Peyer's patch (tissue), 4 donors: ENCODE measurements at places on chromosomes 4 and X.

- H3K27me3 ChIP-seq = no peaks in the 10 kb centered on the region
- H3K36me3 ChIP-seq = no peaks in the 10 kb centered on the region
- DNase-seq = no peak
- H3K27ac ChIP-seq = no peak overlapping the region
- no peaks in the 10 kb centered on the region for H3K4me1 ChIP-seq
These were observed 8.5 kb downstream of the SRP72 start for GRCh38 chr4:56475917-56476316.

GRCh38 chr4:163747886-163748285 is 253.4 kb downstream of the TMA16 start:
- no peaks in the 10 kb centered on the region for H3K27me3 ChIP-seq
- no peak for DNase-seq
- H3K4me1 ChIP-seq = no peaks in the 10 kb centered on the region

DNA sequence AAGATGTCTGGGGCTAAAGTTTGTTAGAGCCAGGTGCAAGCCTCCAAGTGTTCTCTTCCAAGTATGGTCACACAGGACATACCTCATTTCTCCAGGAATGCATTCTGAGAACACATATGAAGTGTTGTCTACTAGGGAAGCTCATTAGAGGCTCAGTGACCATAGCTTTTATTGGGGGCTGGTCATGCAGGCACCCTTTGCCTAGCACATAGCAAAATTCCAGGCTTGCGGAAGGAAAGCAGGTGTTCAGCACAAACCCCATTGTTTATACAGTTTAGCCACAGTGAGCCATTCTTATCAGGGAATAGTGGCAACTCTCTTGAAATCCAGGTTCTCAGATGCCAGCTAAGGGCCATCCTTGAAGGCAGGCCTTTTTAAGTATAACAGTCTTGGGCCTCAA is 339.4 kb upstream of the ZCCHC13 start:
- no peaks in the 10 kb centered on the region for H3K36me3 ChIP-seq
- no peak overlapping the region for H3K4me3 ChIP-seq
- H3K4me1 ChIP-seq = no peaks in the 10 kb centered on the region
- DNase-seq = no peak
- H3K27ac ChIP-seq = no peak overlapping the region

GRCh38 chrX:95995583-95995982 is 689.1 kb upstream of the DIAPH2 start:
- H3K27ac ChIP-seq = no peak overlapping the region
- no peak overlapping the region for H3K4me3 ChIP-seq
- DNase-seq = no peak
- H3K27me3 ChIP-seq = no peaks in the 10 kb centered on the region
- H3K4me1 ChIP-seq = no peaks in the 10 kb centered on the region

DNA sequence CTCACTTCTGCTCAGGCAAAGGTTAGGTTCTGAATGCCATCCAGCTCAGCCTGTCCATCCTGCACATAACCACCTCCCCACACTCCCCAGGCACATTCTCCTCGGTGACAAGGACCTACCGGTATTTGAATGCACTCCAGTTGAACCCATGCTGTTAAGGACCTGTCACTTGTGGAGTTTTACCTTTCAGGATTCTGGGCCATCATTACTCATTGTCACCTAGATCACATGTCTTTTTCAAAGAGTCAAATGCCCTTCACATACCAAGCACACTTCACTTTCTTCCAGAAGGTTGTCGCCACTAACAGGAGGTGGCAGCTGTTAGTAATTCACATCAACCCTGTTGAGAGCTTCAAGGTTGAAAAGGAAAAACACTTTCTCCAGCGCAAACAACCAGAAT is 218.3 kb downstream of the SOWAHB start:
- no peak for DNase-seq
- no peak overlapping the region for H3K4me3 ChIP-seq
- no peaks in the 10 kb centered on the region for H3K4me1 ChIP-seq
- H3K27me3 ChIP-seq = no peaks in the 10 kb centered on the region

- no peak overlapping the region for H3K4me3 ChIP-seq
- H3K36me3 ChIP-seq = no peaks in the 10 kb centered on the region
- DNase-seq = no peak
- H3K4me1 ChIP-seq = no peaks in the 10 kb centered on the region
These were observed 156.0 kb downstream of the SH3KBP1 start for GRCh38 chrX:19731307-19731820.

DNA sequence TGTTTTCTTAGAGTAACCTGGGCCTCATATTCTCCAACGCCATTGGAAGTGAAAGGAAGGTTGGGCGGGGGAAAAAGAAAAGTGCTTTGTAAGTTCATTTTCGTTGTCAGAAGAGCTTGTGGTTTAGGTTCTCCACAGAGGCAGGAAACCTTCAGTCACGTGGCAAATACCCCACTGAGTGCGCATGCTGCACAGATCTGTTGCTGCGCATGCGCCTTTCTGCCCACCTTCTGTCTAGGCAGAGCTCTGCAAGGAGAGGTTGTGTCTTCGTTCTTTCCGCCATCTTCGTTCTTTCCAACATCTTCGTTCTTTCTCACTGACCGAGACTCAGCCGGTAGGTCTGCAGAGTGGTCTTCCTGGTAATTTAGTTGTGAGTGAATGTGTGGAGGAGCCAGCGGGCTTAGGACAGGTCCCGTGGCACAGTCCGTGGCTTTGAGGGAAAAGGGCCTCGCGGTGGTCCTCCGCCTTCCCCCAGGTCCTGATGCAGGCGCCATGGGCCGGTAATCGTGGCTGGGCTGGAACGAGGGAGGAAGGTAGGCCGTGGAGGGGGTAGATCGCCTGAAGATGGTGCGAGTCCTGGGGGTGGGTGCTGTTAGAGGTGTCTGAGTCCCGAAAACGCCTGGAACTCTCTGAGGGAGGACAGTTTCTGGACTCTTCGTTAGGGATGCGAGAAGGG is at the start of gene PAGE5:
Gene PAGE5, plus strand, starts transcription at position 228 of the 676 bp plus-strand sequence. CDS start 1,037 bp downstream, outside the sequence.
- no peaks in the 10 kb centered on the region for H3K36me3 ChIP-seq
- no peak within 1 kb of the TSS for H3K27ac ChIP-seq
- H3K4me1 ChIP-seq = no peaks in the 10 kb centered on the region
- DNase-seq = no peak
- H3K27me3 ChIP-seq = no peaks in the 10 kb centered on the region

GRCh38 chr4:19386786-19387185 is 864.9 kb upstream of the SLIT2 start:
- no peak overlapping the region for H3K4me3 ChIP-seq
- H3K4me1 ChIP-seq = no peaks in the 10 kb centered on the region
- no peak overlapping the region for H3K27ac ChIP-seq
- no peak for DNase-seq
- no peaks in the 10 kb centered on the region for H3K27me3 ChIP-seq

DNA sequence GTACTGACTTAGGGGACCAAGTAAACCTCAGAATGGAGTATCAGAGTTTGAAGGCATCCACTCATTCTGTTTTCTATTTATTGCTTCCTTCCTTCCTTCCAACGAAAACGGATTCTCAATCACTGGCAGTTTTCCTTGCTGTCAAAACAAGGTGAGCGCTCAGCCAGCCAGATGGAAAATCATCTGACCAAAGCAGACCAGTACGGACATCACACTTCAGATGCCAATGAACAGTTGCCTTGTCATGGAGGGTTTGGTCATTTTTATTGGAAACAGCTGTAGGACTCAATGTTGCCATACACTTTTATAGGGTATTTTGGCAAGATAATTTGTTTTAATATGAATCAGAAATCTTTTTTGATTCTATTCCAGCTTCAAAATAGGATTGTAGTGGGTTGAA is 16.6 kb downstream of the GEMIN8 start:
- H3K27me3 ChIP-seq = no peaks in the 10 kb centered on the region
- DNase-seq = no peak
- peaks cover 10% of the 10 kb centered on the region for H3K36me3 ChIP-seq

- H3K4me3 ChIP-seq = no peak overlapping the region
- H3K27me3 ChIP-seq = no peaks in the 10 kb centered on the region
These were observed 256.1 kb upstream of the GIMD1 start for GRCh38 chr4:106624671-106625070.

GRCh38 chr4:146443525-146443924 is 78.2 kb downstream of the SLC10A7 start:
- H3K27ac ChIP-seq = no peak overlapping the region
- H3K4me1 ChIP-seq = no peaks in the 10 kb centered on the region
- H3K36me3 ChIP-seq = no peaks in the 10 kb centered on the region
- no peaks in the 10 kb centered on the region for H3K27me3 ChIP-seq
- DNase-seq = no peak
- H3K4me3 ChIP-seq = no peak overlapping the region

GRCh38 chrX:154374313-154375155 is at the start of gene FLNA:
Gene FLNA, minus strand, starts transcription at chrX:154374634. Its CDS starts 3,389 bp downstream, at chrX:154371245.
- H3K27me3 ChIP-seq = no peaks in the 10 kb centered on the region
- peaks cover 15% of the 10 kb centered on the region for H3K4me1 ChIP-seq
- H3K4me3 ChIP-seq = peak within 1 kb of the TSS; percentile 32
- peak; percentile 70 for DNase-seq

- H3K4me1 ChIP-seq = no peaks in the 10 kb centered on the region
- H3K4me3 ChIP-seq = peak overlapping the region; percentile 84
- H3K27ac ChIP-seq = peak overlapping the region; percentile 100
- H3K36me3 ChIP-seq = no peaks in the 10 kb centered on the region
These were observed 1.4 kb downstream of the RBM3 start for GRCh38 chrX:48575642-48576041.

- no peaks in the 10 kb centered on the region for H3K36me3 ChIP-seq
- H3K27ac ChIP-seq = no peak overlapping the region
- no peak for DNase-seq
- H3K27me3 ChIP-seq = no peaks in the 10 kb centered on the region
These were observed 38.6 kb upstream of the HMX1 start for GRCh38 chr4:8910100-8910821.
